Activated T-helper 1 cell treated with anti-CD3 and anti-CD28 coated beads, Interleukin-2, amount 50 U/mL, for 16 hours (primary cell): ENCODE measurements at places on chromosomes 1 and 21.

DNA sequence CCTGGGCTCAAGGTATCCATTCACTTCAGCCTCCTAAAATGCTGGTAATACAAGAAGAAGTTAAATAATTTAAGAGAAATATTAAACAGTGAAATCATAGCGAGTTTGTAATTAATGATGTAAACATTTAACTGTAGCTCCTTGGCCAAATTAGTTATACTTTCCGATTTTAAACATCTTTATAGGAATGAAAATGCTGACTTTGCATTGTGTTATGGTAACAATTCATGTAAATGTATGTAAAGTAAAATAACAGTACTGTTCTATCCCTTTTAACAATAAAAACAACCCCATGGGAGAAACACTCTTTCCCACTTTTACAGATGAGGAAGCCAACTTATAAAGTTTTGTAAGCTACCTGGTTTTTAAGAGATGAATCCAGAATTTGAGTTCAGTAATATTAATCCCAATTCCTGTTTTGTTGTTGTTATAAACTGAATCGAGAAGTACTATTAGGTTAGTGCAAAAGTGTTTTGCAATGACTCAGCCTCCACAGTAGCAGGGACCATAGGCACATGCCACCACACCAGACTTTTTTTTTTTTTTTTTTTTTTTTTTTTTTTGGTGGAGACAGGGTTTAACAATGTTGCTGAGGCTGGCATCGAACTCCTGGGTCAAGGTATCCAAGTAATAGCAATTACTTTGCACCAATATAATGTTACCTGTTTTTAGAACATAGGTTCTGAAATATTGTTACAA lies 1360.4 kb downstream of the BRINP3 start:
- DNase-seq: no peak

DNA sequence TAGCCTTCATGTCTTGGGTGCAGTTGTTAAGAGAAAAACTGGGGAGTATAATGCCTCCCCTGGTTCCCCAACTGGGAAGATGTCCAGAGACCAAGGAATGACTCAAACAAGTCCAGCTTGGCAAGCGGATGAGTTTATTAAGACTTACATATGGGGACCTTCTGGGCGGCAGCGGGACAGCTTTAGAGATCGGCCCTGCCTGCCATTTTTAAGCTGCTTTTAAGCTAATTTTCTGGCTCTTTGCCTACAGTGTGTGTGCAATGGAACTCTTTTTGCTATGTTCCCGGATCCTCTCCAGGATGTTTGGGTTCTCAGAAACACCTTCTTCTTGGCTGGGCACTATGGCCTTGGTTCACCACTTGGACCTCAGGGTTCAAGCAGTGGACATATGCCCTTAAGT lies 99.5 kb downstream of the RYR2 start:
- no peak for DNase-seq

GRCh38 chr21:45599146-45599581 lies 44.4 kb upstream of the PCBP3 start:
- no peak for DNase-seq

DNA sequence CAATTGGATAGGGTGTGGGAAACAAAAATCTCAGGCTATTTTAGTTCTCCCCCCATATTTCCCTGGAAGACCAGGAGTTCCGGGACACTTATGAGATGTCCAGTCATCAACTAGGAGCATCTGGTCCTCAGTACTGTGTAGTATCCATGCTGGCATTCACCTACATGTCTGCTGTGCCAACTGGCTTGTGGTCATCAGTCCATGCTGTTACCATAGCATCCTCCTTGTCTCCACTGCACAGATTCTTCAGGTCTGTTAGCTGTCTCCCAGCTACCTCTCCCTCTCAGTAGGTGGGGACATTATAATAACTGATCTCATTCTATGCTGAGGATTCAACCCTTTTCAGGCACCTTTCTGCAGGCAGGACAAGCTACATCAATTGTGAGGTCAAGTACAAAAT lies 302.9 kb downstream of the BARHL2 start:
- DNase-seq: no peak

DNA sequence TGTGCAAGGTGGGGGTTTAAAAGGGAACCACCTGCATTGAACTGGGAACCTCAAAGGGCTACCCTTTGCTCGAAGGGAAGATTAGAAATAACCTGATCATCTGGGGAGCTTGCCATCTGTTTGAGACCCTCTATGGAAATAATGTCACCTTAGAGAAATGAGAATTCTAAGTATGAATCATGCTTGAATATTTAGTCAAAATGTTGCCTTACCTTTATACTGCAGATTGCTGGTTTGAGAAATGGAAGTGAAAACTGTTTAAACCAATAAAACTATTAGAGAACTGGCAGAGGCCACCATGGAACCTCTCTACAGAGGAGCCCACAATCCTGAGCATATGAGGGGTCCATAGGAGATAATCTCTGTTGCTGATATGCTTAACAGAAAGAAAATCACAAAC lies 131.2 kb upstream of the FAM78B start:
- DNase-seq: no peak

GRCh38 chr1:185450917-185451316 lies 133.9 kb upstream of the IVNS1ABP start:
- no peak for DNase-seq

DNA sequence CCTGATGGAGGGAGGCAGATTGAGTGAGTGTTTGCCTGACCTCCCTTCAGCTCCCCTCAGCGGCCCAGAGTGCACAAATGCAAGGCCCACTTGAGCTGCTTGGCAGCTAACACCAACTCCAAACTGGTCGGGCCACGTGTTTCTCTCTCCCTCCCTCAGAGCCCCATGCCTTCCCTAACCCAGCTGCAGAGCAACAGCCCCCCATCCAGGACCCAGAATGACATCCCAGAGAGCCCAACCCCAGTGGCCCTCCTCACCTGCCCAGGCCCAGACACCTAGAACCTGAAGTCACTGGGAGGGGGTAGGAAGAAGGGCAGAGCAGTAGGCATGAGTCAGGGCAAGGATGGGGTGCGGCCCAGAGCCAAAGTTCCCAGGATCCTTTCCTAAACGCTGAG lies 789 bp upstream of the S100A14 start:
- DNase-seq: no peak

GRCh38 chr1:90371448-90371813 lies 345.7 kb downstream of the BARHL2 start:
- DNase-seq: no peak

- DNase-seq: no peak
Observed at GRCh38 chr1:196997423-196997822, 20.1 kb downstream of the CFHR5 start.

DNA sequence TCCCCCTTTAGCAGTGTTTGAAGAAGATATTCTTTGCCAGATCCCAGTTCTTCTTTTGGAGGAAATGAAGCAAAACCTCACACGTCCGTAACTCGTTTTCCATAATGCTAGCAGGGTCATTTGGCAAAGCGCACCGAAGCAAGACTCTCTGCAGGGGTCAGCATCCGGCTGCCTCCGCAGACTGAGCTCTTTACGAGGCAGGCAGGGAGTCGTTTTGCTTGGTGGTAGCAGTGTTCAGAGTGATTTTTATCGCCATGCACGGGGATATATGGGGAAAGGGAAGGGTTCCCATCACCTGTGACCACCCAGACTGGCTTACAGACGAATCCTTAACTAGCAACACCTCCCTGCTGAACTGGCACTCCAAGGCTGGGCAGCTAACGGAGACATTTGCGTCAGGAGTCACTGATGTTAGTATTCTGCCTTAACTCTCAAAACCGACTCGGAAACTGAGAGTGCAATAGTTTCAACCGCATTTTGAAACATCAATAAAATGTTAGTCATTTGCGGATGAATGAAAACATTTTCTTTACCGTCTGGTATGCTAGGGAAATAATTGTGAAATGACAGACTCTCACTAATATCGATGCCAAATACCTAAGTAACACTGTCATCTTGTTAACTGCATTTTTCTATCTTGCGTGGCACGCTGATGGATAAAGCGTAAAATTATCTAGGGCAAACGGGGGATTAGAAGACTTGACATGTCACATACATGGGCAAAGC lies 2.2 kb upstream of the NEGR1 start:
- DNase-seq: no peak

- no peak for DNase-seq
Observed at GRCh38 chr1:187313115-187313514, 484.4 kb downstream of the PLA2G4A start.

DNA sequence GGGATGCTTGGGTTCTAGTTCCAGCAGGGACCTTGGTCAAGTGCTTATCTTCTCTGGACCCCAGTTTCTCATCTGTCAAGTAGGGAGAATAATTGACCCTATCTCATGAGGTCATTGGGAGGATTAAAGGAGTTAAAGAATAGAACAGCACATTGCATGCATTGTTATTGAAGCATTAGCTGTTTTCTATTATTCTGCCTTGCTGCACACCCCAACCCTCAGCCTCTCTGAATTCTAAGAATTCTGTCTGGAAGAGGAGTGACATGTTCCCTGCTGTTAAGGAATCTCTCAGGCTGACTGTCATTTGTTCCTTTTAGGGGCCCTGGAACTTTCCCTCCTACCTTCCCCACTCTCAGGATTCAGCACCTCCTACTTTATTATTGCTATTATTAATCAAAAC lies 73.9 kb downstream of the NENF start:
- DNase-seq: no peak

DNA sequence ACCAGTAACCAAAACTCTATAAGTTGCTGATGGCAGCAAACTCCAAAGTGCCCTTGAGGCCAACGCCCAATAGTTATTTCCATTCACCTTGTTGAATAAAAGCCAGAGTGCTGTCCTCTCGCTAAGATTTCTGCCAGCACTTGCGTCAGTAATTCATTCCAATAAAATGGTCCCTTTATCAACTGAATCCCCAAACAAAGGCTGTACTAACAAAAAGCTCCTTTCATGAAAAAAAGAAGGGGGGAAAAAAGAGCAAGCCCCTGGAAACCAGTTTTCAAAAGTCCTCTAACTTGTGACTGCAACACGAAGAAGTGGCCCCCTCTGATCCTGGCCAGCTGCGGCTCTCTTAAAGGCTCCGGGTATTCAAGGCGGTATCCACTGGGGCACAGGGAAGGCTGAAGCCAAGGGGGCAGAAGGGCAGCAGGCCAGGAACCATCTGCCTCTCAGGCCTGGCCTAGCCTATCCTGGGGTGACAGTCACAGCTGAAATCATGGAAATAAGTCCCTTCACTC lies 55.8 kb upstream of the ZNF326 start:
- DNase-seq: no peak

GRCh38 chr21:45388011-45388521 lies 16.9 kb upstream of the COL18A1 start:
- no peak for DNase-seq

DNA sequence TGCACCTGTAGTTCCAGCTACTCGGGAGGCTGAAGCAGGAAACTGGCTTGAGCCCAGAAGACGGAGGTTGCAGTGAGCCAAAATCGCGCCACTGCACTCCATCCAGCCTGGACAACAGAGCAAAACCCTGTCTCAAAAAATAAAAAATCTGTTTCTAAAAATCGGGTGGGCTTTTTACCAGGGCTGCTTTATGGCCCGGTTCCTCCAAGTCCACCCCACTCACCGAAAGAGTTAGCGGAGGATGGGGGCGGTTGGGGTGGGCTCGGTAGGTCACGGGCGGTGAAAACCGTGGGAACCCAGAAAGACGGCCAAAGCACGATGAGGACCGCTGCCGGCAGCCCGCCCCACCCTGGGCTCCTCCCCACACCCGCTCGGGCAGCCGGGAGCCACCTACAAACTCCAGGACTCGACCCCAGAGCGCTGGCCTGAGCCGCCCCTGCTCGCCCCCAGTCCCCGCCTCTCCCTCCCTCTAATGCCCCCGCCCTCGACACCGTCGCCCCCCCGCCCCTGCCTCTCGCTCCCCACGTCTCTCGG lies 846 bp upstream of the PER3 start:
- DNase-seq: no peak

DNA sequence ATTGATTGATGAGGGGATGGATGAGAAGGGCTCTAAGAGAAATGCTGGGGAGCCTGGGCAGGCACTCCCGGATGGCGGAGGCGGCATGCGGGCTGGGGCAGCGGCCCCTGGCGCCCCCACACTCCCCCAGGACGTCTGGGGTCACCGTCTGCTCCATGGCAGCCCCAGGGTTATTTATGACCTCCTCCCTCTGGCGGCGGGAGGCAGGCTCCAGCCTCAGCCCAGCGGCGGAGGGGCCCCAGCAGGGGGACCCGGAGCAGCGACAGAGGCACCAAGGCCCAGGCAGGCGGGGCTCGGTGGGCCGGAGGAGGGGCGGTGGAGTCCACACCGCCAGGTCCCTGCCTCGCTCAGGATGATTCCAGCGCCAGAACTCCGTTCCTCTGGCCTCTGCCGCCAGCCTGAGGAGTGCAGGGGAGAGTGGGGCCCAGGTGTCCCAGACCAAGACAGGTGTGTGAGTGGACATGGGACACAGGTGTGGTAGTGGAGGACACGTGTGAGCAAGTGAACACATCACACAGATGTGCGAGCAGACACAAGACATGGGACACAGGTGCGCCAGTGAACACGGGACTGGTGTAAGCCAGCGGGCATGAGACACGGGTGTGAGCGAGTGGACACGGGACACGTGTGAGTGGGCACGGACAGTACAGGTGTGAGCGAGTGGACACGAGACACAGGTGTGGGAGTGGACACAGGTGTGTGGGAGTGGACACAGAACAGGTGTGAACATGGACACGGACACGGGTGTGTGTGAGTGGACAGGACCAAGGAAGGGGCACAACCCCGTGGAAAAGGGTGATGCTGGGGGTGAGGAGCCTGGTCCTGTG lies 2.5 kb upstream of the SAMD11 start:
- DNase-seq: no peak

GRCh38 chr21:10575311-10575667 lies 53.9 kb downstream of the TPTE start:
- no peak for DNase-seq

GRCh38 chr1:160405331-160405877 lies 5.0 kb downstream of the VANGL2 start:
- DNase-seq: no peak
